Fibroblast of skin of abdomen (primary cell): ENCODE measurements at places on chromosomes 5 and 9.

GRCh38 chr5:149881874-149882273, 62.7 kb downstream of the PDE6A start:
- DNase-seq: no peak

- DNase-seq: peak; percentile 47
Observed at GRCh38 chr5:144469106-144469505, 298.4 kb downstream of the KCTD16 start.

GRCh38 chr5:69007163-69007562, 86.7 kb upstream of the SLC30A5 start:
- DNase-seq: peak; percentile 28

- no peak for DNase-seq
Observed at GRCh38 chr9:123395276-123395688, 39.3 kb downstream of the CRB2 start.

- DNase-seq: no peak
Observed at GRCh38 chr5:22460189-22460588, 393.0 kb downstream of the CDH12 start.

DNA sequence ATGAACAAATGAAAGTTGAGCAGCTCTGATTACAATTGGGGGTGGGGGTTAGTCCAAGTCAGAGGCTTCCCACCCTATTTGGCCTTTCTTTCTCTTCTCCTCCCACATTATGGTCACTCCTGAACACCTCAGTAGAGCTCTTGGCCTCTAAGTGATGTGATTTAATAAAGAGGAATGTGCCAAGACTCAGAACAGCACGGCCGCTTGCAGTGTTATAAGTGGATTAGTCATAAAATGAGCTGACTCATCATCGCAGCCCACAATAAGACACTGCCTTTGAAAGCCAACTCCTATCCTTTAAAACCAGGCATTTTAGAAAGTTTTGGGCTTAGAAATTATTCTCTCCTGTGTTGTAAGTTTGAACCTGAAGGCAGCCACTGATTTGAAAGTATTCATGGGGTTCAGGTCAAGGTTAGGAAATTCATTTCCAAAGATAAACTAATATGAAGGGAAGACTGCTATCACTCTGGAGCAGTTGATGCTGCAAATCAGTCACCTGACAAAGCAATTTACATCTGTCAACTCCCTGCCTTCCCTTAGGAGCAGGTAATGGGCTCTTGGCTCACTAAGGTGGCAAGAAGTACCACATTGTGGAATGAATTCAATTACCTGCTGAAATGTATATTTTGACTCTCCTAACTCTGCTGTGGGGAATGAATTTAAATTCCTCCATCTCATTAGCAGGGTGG, 283.6 kb upstream of the NMUR2 start:
- peak; percentile 97 for DNase-seq

DNA sequence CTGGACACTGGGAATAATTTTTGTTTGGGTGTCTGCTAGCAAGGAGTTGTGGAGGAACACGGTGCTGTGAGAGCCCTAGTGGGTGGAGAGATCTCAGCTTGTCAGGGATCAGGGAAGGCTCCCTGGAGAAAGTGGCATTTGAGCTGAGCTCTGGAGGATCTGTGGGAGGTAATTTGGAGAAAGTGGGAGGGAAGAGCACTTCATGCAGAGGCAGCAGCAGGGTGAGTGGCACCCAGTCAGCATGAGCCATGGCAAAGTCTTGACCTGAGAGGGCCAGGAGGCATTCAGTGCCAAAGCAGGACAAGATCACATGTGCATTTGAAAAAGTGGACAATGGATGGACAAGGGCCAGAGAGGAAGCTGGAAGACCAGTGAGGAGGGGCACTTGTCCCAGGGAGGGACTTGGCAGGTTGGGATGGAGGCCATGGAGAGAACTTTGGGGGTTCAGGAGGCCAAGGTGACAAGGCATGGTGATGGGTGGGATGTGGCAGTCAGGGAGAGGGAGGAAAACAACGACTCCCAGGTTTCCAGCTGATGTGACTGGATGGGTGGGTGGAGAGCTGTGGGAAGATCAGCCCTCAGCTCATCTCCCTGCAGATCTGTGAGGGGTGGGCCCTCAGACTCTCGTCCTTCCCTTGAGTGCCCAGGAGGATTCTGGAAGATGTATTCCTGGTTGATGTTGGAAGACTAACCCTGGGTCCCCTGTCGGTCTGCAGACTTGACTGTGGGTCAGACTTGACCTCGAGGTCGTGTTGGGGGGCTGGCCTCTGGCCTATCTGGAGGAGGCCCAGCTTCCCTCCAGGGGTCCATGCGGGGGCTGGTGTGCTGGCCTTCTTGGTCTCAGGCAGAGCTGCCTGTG, 68.9 kb upstream of the PITX1 start:
- no peak for DNase-seq

GRCh38 chr5:608429-609370, 3.4 kb upstream of the CEP72 start:
- no peak for DNase-seq

DNA sequence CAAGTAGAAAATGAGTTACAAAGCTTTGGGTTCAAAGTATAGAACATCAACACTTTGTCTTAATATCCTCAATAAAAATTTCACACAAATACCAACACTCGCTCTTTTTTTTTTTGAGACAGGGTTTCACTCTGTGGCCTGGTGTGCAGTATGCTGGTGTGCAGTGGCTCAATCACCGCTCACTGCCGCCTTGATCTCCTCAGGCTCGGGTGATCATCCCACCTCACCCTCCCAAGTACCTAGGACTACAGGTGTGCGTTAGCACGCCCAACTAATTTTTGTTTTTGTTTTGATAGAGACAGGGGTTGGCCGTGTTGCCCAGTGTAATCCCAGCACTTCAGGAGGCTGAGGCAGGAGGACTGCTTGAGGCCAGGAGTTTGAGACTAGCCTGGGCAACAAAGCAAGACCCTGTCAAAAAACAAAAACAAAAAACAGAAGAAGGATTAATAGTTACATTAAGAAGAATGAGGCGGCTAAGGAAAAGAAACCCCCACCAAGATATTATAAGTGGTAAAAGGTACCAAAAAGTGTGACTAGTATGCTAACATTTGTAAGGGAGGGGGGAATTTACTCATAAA, 20.3 kb downstream of the FNBP1 start:
- no peak for DNase-seq

GRCh38 chr9:127972236-127972871, 8.4 kb downstream of the EEIG1 start:
- DNase-seq: no peak

DNA sequence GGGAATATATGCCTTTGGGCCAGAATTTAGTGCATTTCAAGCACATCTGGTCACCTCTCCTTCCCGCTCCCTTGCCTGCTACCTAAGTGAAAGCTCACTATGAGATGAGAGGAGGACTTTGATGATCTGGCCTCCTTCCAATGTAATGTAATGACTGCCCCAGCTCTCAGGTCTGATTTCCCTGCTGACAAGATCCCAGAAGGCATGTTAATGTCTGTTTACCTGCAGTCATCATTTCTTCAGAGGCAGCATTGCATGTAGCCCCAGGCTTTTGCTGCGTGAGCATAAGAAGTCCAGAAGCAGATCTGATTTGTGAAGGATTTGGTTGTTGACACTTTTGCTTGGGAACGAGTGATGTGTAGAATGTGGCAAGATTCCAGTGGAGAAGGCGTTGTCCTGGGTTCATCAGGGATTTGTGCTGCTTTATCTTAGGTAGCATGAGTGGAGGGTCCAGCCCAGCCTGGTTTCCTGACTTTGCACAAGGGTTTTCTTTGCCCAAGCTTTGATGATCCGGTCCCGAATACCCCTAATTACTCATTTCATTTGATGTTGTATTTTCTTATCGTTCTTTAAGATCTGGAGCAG, 192.7 kb downstream of the GOLPH3 start:
- no peak for DNase-seq

DNA sequence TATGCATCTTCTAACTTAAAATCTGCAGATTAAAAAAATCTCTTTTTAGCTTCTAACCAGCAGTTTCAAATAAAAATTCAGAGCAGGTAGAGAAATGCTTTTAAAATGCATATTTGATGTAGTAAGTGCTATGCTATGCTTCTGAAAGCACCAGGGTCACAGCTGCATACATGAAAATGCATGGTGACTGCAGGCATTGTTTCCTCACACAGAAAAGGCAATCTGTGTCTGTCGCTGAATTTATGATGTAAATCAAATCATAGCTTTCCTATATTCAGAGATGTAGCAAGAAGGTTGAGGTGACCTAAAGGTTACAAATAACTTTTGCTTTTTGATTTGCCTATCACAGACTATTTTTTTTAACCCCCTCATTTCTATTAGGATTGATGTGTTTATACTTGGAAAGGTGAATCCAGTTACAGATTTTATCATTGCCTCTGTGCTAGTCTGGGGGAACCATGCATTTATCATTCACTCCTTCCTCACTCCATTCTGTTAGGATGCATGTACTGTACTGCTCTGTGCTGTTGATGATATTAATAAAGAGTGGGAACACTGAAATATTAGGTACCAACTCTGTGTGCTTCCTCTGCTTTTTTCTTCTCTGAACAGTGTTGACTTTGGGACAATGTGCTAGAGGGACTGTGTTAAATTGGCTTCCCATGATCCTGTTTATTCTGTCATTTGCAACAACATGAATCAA, 65.6 kb downstream of the FOCAD start:
- DNase-seq: no peak

DNA sequence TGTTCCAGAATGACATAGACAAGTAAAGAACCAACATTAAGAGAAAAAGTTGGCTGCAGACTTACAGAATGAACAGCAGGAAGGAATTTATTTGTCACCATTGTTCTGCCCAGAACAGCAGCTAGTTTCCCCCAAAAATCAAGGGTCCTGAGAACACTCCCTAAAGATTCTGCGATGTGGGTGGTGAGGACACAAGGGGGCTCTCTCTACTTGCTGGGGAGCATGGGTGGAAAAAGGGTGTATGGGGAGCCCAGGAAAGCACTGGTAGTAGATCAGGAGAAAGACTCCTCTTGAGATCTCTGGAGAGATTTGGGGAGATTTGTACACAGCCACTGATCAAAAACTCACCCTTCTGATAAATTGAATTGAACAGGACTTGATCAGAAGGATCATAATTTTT, 316.5 kb downstream of the KCTD16 start:
- DNase-seq: no peak

DNA sequence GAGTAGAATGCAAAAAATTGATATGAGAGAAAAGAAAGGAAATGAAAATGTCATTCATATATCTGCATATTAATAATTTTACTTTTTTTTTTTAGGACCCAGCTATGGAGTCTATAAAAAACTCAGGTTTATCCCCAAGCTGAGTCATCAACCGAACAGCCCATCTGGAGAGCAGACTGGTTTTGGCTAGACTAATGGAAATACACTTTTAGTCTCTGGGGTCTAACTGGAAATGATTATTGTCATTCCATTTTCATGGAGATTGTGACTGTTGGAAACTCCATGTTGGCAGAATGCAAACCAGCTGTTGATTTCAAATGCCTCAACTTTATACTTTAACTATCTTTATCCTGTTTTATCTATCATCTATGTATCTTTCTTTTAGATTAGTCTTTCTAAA, 28.7 kb downstream of the ANXA1 start:
- DNase-seq: peak; percentile 85

GRCh38 chr9:89020754-89021153, 29.5 kb downstream of the S1PR3 start:
- DNase-seq: no peak

DNA sequence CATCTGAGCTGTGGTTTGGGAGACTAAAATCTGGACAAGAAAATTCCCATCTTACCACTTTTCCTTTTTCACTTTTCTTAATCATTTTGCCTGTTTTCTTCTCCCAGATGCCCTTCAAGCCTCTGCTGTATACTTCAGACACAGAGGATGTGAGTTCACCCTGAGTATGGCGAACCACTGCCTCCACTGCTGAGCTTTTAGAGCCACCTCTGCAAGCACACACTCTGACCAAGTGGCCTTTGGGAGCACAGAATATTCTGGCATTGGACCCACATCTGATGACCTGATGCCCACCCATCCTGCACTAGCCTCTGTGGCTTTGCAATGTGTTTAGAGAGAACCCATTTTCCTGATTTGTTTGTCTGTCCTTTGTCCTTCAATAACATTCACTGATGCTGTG, 32.5 kb downstream of the TERT start:
- no peak for DNase-seq

DNA sequence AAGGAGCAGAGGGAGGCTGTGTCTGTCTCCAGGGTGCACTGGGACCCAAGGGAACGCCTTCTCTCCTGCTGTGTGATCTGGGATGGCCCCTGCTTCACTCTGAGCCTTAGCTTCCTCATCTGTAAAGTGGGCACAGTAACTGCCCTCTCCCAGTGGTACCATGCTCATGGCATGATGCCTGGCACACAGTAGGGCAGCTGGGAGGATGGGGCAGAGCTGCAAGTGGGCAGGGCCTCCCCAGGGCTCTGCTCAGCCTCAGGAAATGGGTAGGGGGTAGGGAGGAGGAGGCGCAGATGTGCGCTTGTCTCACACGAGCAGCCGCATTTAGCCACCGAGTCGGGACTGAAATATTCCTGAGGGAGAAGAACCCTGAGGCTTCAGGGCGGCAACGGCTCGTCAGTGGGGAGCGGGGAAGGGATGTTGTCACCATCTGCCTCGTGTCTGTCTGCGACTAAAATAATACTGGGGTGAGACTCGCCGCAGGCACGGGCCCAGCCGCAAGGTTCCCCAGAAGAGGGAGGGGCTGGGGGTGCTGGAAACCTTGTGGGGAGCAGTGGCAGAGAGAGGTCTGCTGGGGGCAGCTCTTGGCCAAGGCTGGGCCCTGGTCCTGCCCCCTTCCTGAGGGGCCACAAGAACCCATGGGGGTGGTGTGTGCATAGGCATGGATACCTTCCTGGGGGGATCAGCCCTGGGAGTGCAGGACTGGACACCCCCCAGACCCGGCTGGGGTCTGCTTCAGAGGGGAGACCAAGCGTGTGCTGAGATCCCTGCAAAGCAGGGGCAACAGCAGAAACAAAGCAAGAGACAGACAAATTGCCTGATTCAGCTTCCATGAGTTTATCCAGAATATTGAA, 55.2 kb upstream of the PSD2 start:
- no peak for DNase-seq

GRCh38 chr5:28788954-28789353, 1750.6 kb upstream of the CDH9 start:
- DNase-seq: no peak

DNA sequence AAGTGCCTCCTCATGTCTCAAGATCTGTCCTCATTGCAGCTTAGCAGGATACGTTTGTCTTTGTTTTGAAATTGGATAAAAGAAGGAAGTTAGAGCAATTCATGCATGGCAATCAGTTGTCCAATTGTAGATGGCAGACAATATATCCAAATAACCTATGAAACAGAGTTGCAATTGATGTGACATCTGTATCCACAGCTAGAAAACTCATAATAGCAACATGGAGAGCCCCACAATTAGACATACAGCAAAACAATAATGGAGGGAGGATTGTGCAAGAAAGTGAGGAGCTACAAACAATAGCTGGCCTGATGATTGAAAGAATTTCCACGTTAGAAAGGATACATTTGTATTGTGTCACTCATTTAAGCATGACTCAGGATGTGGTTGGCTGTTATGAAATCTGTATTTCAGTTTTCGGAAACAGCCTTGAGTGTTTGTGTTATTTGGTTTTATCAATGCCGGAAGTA, 132.0 kb downstream of the FAM174A start:
- peak; percentile 47 for DNase-seq

- no peak for DNase-seq
Observed at GRCh38 chr9:6996061-6996854, 238.5 kb downstream of the KDM4C start.
